Diencephalon (tissue), 1 donor: ENCODE measurements at places on chromosomes 7 and 10. TPM values are rescaled to one million over a fixed set of nuclear protein-coding genes. Genes with fewer than 3 reads are reported as not detected.

Gene RPA3
- total RNA-seq, result 18.5 TPM

Gene GRID2IP
- total RNA-seq, result 2.1 TPM

Gene LOXL4
- 0.46 TPM for total RNA-seq

Gene WIPF3
- 6.9 TPM for total RNA-seq

Gene TUBAL3
- not detected for total RNA-seq

Gene NPVF
- 0.23 TPM for total RNA-seq

Gene OR2A7
- 0.69 TPM for total RNA-seq

Gene PRSS37
- total RNA-seq, result not detected

Gene CAMK2B
- 112 TPM for total RNA-seq

Gene ZNF239
- total RNA-seq, result 17.3 TPM

Gene UBN2
- 21.2 TPM for total RNA-seq

Gene SLC13A1
- not detected for total RNA-seq

Gene CREB5
- 9.2 TPM for total RNA-seq

Gene ENO4
- 3.9 TPM for total RNA-seq

Gene RPEL1
- total RNA-seq, result not detected

Gene GNGT1
- total RNA-seq, result not detected

Gene C10orf62
- total RNA-seq, result 0.23 TPM

Gene C7orf33
- total RNA-seq, result not detected
